ENCODE measurements at places on chromosomes 11 and 22.
A peak's percentile ranks its signal among the peaks of the same experiment; 100 is the strongest.

- no peak for DNase-seq
Observed at GRCh38 chr22:37940698-37941376, 12.6 kb downstream of the C22orf23 start.

GRCh38 chr11:114075891-114076441 lies 16.5 kb downstream of the ZBTB16 start:
- peak; percentile 49 for DNase-seq

DNA sequence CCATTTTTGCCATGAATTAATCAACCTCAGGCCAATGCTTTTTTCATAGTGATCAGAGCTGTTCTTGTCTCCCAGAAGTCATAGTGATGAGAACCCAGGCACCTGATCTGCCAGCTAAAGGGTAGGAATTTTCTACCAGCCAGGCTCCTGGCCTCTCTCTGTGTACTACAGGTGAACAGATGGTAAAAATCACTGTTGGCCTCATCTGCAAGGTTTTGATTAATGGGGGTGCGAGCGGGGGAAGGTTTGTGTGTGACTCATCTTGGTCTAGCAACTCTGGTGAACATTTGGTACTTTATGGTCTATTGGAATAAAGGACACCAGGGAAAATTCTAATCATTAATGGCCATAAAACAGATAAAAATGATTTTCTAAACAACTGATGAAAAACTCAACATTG lies 14.4 kb upstream of the APOL4 start:
- DNase-seq, result no peak

DNA sequence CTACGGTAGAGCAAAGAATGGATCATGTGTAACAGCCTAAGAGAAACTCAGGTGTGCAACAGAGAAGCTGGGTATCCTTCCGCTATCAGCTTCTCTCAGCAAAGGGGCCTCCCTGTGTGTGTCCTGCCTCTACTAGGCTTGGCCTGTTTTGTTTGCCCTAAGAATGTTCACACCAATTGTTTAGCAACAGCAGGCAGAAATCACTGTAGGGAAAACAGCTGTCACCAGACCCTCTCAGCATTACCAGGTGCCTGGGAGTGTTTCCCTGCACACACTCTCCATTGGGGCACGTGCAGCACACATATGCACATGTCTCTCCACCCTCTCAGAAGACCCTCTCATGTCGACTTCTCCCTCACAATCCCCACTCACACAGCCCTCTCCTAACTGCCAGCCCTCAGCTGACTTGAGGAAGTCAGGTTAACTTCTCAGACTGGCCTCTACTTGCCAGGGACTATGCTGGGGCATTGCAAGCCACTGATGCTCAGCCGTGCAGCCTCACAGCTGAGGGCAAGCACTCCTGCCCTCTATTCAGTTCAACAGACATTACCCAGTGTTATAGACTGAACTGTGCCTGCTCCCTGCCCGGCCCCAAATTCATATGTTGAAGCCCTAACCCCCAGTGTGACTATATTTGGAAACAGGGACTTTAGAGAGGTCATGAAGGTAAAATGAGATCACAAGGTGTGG lies 97.6 kb downstream of the TRIM29 start:
- DNase-seq, result no peak

DNA sequence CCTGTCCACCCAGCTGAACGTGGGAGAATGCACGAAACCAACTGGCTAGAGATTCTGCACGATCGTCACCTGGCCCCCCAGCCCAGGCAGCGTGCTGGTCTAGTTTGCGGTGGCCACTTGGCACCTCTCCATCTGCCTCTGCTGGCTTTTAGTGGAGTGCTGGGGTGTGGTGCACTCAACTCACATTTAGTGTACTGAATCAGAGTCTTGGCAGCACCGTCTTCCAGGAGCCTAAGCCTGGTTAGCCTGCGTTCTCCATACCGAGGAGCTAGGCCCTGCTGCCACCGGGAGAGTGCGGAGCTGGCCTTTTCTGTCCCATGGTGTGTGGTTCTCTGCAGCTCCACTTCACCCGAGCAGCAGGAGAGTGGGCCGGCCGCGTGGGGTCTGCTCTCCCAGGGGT lies 2.8 kb downstream of the MRPL23 start:
- no peak for DNase-seq

DNA sequence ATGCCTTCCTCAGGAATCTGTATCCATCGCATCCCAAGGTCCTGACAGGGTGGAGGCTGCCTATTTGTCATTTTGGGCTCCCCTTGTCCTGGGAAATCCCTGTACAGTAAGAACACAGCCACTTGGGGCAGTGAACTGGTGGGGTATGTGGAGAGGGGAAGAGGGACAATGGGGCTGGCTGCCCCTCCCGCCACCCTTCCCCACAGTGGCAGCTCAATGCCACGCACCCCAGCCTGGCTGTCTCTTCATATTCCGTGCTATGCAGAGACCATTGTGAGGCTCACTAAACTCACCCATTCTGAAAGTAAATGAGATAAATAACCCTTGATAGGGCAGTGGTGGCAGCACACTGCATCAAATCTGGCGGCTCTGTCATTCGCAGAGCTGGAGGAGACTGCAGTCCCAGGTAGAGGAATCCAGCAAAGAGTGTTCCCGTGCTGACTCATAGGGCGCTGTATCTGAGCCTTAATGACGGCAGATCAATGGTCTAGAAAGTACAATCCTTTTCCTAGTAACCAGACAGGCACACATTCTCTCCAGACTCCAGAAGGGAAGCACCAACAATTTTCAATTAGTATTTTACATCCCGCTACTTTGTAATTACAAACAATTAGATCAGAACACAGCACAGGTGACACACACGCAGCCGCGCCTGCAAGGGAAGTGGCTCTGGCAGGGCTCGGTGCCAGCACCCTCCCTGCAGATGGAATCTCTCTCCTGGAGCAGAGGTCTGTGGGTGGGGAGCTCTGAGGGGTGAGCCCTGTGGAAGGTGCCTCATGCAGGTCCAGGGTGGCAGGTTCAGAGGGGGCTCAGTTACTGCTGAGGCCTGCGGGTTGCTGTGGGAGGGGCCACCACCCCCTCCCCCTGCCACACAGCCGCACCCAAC lies 167.9 kb upstream of the B3GAT1 start:
- no peak for DNase-seq

DNA sequence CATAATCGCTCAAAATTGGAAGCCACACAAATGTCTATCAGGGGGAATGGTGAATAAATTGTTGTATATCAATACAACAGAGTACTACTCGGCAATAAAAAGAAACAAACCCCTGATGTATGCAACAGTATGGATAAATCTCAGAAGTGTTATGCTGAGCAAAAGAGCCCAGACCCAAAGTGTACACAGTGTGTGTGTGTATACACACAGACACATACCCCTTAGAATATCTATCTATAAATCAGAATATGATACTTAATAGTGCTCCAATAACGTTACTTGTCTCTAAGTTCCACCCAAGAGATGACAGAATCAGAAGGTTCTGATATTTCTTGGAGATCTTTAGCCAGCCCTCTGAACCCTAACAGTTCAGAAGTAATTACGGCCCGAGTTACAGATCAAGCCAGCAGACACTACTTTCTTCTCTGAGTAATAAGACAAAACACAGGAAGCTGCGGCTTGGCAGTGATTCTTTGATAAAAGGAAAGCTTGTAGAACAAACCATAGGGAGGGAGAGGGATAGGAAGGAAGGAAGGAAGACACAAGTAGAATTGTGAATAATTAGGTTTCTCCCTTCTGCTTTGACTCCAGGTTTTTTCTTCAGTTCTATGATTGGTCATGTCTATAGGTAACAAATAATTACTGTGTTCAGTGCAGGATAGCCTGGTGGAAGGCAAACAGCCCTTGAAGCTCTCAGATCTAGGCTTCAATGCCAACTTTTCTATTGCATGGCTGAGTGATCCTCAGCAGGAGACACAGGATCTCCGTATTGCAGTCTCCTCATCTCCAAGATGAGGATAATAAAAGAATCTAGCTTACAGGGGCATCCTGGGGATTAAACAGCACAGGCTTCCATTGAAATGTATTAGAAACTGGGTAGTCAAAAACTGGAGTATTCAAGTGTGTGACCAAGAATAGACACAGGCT lies 75.6 kb upstream of the TEAD1 start:
- DNase-seq, result peak; percentile 56

GRCh38 chr11:64455456-64456261 lies 96.7 kb downstream of the RPS6KA4 start:
- no peak for DNase-seq

- peak; percentile 60 for DNase-seq
Observed at GRCh38 chr22:32533265-32534111, 58.9 kb downstream of the FBXO7 start.

DNA sequence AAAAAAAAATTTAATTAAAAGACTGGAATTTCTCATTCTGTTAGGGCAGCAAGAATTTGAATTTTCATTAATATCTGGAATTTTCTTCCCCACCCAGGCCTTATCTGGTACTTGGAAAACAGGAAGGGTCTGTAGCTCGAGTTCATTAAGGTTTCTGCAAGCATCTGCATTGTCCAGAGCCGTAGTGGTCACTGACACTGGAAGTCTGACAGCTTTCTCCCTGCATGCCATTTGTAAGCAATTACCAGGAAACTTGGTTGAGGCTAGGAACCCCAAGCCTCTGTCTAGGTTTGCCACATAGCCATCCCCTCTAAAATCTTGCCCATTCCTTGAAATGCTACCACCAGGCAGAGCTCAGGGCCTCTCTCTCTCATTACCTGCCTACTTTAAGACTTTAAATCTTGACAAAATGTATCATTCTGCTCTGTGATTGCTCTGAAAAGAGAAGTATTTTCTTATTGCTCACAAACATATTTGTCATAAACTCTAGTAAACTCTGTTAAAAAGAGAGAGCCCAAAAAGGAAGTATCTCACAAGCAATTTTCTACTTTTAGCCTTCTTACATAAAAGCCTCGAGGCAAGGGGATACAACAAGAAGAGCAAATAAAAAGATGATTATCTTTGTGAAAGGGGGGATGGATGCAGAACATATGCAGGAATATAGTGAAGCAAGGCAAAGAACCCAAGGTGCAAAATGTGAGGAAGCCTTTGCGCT lies 5.5 kb upstream of the PGM2L1 start:
- no peak for DNase-seq

- peak; percentile 94 for DNase-seq
Observed at GRCh38 chr11:66347425-66348276, at the start of gene B4GAT1. B4GAT1 (minus strand) TSS chr11:66347629; CDS start chr11:66347545, 84 bp downstream.

DNA sequence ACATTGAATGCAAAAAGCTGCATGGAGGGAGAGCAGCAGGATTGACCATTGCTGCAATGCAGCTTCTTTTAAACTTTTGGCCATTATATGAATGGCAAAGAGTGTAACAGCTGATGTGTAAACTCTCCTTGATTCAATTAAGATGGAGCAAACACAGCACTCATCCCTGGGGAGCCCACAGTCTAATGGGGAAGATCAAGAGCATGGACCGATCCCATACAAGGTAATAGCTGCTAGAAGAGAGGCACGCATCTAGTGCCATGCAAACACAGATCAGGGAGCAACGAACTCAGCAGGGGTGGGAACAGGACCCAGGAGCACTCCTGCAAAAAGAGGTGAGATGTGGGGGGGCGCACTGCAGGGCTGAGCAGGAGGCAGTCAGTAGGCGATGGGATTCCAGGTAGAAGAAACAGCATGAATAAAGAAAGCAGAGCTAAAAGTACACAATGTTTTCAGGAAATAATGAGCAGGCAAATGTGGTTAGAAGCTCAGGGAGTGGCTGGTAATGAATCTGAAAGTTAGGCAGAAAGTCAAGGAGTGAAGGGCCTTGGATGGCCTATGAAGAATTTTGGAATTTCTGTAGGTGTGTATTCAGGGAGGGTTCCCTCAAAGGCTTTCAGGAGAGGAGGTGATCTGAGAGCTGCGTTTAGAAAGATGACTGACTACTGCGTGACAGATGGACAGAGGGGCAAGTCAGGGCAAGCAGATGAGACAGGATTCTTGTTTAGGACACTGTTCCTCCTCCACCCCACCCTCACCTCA lies 17.2 kb upstream of the BMAL1 start:
- peak; percentile 16 for DNase-seq

- no peak for DNase-seq
Observed at GRCh38 chr11:62217191-62217748, 8.8 kb downstream of the SCGB2A1 start.

DNA sequence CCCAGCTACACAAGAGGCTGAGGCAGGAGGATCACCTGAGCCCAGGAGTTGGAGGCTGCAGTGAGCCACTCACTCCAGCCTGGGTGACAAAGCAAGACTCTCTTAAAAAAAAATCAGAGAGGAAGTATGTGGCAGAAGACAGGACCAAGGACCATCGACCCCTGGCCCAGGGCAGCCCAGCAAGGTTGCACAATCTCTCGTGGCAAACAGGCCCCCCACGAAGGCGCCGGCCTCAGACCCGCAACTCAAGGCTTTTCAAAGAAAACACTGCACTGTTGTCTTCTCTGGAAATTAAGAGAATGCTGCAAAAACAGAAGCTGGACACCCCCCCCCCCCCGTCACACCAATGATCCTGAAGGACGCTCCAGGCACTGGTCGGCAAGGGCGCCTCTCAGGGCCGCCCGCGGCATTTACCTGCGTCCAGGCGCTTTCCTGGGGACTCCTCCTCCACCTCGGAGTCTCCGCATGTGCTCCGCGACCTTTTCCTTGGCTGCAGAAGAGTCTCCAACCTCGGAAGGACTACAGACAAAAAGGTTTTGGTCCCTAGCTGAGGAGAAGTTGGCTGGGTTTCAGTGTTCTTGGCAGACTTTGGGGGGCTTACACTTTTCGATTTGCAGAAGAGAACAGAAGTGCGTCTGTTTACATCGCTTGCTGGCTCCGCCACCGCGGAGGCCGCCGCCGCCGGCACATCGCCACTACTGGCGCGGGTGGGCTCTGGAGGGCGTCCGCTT lies 40.5 kb downstream of the BRD1 start:
- DNase-seq, result no peak

DNA sequence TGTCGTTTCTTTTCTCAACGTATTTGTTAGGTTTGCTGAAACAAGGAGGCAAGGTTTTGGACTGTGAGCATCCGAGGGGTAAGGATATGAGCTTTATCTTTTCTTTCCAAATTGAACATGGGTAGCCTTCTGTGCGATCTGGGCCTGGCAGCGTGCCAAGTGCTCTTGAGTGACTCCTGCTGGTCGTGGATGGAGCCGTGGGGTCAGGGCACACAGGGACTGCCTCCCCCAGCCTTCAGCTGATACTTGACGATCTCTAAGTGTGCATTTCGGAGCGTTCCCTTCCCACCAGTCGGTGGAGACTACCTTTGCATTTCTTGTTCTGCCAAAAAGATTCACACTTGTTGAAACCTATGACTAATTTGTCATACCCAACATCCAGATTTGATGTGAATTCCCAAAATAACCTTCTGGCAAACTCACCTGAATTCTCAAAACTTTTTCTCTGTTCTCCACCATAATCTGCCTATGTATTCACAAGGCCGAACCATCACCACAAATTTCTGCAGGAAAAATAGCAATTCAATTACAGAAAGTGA lies 40.1 kb upstream of the CLMP start:
- DNase-seq, result no peak

Measured in AG10803 (cell line).